Suprapubic skin (tissue), 4 donors: ENCODE measurements at places on chromosomes 7 and 10. TPM values are rescaled to one million over a fixed set of nuclear protein-coding genes. Genes with fewer than 3 reads are reported as not detected.

DNA sequence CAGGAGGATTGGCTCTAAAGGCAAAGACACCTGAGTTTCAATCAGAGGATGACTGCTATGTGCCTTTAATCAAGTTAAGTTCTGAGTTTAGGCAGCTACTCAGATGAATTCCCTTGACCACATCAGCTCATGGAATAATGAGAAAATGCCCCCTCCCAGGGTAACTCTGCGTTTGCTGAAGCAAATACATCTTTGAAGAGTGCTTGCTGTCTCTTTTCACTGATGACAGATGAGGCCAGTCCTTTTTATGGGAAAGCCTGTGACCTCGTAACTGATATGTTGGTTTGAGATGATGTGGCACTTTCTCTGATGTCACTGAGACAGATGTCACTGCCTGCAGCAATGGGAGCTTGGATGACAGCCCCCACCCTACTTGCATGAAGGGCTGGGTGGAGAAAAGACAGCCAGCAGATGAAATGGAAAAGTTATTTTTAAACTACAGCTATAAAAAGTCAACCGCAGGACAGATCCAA is 43.7 kb upstream of the DGKI start:
- no peak for DNase-seq

DNA sequence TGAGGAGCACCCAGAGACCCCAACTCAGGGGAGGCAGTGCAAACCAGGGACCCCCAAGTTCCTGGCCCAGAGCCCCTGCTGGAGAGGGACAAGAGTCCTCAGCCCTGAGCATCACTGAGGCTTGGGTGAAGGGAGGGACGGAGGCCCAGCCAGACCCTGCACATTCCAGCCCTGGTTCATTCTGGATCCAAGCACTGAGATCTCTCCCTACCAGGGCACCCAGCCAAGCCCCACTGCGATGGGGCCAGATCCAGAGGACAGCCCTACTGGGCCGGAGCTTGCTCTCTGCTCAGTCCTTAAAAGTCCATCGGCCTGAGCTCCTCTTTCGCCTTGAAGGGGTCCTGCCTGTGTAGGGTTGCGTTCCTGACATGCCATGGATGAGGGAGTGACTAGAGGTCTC is 40.5 kb upstream of the RABGEF1 start:
- DNase-seq: no peak

DNA sequence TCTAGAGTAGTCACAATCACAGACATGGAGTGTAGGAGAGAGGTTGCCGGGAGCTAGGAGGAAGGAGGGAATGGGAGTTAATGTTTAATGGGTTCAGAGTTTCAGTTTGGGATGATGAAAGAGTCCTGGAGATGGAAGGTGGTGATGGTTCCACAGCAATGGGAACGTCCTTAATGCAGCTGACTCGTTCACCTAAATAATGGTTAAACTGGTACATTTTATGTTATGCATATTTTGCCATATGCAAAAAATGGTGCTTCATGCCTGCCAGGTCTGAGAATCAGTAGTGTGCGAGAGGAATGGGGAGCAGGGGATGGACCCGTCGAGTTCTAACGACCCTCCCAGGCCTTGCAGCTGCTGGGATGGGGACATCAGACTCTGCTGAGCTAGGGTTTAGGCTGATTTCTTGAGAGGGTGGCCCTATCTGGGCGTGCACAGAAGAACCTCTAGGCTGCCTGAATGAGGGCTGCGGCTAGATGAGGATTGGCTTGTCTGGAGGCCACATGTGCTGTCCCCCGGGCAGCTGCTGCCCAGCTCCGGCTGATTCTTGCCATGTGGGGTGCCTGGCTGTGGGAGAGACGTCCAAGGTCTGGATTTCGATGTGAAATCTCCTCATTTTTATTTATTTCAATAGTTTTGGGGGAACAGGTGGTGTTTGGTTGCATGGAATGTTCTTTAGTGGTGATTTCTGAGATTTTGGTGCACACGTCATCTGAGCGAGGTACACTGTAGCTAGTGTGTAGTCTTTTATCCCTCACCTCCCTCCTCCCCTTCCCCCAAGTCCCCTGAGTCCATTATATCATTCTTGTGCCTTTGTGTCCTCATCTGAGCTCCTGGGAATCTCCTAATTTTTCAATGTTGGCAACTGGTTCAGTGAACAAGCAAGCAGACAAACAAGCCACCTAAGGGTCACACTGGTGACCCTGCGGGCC is 116.0 kb downstream of the GRK5 start:
- no peak for DNase-seq

DNA sequence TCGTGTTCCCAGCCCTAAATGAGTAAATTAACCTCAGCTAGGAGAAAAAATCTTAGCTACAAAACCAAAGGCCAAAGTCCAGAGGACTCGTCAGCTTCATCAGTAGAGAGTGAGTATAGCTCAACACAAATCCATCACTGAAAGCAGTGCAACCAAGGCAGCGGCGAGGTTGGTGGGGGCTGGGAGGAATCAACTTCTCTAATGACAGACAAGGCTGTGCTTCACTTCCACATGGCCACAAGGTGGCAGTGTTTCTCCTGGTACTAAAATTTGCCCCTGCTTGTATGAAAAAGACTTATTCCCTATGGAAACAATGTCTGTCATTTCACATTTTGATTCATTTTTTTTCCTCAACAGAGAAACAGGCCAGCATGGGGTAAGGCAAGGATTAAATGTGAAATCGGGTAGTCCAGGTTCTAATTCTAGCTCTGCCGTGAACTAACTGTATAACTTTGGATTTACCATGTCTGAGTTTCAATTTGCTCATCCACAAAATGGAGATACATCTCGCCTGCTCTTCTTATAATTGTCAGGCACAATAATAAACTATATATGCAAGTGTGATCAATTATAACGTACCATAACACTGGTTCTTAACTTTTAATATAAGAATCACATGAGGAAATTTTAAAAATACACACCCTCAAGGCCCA is 39.3 kb downstream of the FAS start:
- peak; percentile 88 for DNase-seq

DNA sequence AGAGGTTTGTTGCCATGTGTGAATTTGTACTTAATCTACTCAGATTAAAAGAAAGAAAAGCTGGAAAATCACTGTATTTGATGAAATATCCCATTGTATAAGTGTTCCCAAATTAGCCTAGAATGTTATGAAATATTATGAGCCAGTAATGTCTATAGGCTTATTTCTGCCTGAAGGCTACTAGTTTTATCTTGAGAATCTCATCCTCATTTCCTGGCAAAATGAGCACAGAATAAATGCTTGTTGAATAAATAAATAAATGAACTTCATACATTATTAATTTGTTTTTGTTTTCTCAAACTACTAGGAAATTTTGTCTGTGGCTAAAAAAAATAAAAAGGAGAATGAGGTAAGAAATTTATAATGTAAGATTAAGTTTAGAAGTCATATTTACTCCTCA is 25.5 kb downstream of the HELLS start:
- DNase-seq: no peak

DNA sequence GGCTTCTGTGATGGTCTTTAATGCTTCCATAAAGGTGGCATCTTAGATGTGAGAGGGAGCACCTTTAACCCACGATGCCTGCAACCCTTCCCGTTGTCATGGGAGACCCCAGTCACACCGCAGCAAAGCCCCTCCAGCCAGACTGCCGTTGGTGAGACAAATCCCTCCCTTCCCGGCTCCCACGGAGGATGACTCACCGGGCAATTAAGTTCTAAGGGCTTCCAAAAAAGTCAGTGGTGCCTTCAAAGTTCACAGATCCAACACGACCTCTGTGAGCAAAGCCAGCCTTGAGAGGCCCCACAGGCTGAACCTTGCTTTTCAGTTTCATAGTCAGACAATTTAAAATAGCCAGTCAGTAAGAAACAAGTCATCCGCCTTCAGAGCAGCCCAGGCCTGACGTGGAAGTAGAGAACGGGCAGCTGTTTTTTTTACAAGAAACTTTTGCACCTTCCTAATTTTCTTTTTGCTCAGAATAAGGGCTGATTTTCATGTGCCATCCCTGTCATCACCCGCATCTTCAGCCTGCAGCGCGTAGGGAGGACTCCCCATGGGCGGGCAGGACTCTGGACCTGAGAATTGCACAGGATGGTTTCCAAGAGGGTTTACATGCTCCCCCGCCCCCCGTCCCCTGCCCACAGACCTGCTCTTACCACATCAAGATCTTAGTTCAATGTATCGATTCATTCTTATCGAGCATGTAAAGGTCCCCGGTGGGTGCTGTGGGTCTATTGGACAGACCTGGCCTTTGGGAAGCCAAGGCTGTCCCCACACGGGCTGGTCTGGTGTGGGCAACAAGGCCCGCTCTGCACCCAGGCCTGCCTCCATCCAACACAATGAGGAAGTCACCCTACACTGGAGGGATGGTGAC is 333.9 kb downstream of the DNAJB6 start:
- peak; percentile 32 for DNase-seq

GRCh38 chr10:122139627-122140170 is 131.4 kb upstream of the BTBD16 start:
- DNase-seq: no peak

CYP26A1 gene
- total RNA-seq: not detected

PTER gene
- 8.9 TPM for total RNA-seq

IRF5 gene
- 22.8 TPM for total RNA-seq

DUSP5 gene
- 9.3 TPM for total RNA-seq

IGF2BP3 gene
- total RNA-seq: 0.47 TPM

SCD gene
- 53.1 TPM for total RNA-seq

NODAL gene
- total RNA-seq: not detected

ACBD7 gene
- not detected for total RNA-seq
